NCI-H1436 (cell line): ENCODE measurements at places on chromosomes 7 and 10.
A peak's percentile ranks its signal among the peaks of the same experiment; 100 is the strongest.

DNA sequence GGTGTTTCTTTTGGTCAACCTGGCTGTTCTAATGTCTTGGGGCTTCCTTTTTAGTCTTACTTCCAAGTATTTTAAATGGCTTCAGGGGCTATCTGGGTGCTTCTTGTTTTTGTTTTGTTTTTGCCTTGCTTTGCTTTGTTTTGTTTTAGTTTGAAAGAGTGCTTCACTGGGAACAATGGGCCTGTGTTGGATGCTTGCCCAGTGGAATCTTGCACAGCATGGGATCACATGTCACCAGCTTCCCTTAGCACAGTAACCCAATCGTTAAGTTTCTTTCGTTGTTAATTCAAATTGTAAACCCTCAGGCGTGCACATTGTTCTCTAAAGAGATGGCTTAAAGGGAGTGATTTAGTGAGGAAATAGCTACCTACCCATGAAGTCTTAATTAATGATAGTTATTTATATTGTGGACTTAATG, 8.9 kb downstream of the COL17A1 start:
- DNase-seq = peak; percentile 72

- DNase-seq = no peak
Measured at GRCh38 chr7:101094376-101094775, 9.1 kb downstream of the TRIM56 start.

DNA sequence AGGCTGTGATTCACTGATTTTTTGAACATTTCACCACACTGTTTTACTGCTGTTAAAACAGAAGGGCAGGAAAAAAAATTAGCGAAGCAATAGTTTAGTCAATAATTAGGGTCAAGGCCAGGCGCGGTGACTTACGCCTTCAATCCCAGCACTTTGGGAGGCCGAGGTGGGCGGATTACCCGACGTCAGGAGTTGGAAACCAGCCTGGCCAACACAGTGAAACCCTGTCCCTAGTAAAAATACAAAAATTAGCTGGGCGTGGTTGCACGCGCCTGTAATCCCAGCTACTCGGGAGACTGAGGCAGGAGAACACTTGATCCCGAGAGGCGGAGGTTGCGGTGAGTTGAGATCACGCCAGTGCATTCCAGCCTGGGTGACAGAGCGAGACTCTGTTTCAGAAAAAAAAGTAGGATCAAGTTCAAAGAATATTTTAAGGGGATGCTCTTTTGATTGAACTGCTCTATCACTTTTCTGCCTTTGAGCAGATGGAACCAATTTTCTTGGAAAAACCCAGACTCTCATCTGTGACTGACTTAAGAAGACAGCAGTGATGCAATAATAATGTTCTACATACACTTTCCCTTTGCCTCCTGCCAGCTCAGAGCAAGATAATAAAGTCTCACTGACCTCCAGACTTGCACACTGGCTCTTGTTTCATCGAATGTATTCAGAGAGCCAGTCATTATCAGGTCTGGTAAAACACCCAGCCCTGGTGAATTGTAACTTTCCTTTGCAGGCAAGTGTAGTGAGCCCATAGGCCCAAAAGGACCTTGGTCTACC, 1.6 kb upstream of the PPA1 start:
- DNase-seq = no peak

DNA sequence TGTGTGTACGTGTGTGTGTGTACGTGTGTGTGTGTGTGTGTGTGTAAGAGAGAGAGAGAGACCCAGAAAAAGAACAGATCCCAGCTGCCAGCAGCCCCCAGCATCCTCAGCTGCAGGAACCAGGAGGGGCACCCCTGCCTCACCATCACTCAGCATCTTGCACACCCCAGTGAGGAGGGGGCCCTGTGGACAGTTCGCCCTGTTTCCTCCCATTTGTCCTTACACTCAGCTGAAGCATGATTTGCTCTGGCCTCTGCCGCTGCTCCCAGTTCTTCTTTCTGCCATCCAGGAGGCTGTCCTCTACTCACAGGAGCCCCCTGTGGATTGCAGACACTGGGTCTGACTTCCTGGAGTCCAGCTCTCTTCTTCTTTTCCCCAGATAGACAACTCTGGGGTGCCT, 9.7 kb downstream of the GPR26 start:
- DNase-seq = no peak

DNA sequence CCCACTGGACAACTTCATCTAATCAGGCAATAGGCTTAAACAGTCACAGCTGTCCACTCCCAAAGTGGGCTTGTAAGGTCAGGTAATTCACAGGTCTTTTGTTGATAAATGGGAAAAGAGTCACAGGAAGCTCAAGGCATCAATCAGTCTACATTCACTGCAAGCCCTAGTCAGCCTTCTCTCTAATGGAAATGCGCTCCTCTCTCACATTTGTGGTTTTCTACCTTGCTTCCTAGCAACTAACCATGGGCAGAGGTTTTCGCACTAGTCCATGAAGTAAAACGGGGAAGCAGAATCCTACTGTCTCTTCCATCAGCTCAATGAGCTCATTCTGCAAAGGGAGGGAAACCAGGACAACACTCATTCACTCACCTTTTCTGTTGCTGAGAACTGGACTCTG, 53.5 kb upstream of the APBB1IP start:
- no peak for DNase-seq

DNA sequence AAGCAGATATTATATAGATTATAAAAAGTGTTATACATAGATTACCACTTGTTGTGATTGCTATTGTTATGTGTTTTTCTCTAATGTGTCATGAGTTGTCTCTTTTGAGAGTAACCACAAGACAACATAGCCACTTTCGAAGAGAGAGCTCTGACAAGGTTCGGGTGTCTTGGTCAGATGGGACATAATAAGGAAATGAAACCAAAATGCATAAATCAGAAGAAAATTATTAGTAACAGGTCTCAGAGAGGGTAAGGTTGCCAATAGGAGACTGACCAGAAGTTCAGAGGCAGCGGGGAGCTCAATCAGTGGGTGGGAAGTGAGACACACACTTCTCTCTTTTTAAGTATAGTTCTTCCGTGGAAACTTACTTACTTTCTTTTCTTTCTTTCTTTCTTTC, 639.2 kb upstream of the POT1 start:
- no peak for DNase-seq

GRCh38 chr7:75729851-75730274, 8.9 kb downstream of the HIP1 start:
- no peak for DNase-seq

- no peak for DNase-seq
Measured at GRCh38 chr10:30238836-30239235, 110.2 kb downstream of the MTPAP start.

DNA sequence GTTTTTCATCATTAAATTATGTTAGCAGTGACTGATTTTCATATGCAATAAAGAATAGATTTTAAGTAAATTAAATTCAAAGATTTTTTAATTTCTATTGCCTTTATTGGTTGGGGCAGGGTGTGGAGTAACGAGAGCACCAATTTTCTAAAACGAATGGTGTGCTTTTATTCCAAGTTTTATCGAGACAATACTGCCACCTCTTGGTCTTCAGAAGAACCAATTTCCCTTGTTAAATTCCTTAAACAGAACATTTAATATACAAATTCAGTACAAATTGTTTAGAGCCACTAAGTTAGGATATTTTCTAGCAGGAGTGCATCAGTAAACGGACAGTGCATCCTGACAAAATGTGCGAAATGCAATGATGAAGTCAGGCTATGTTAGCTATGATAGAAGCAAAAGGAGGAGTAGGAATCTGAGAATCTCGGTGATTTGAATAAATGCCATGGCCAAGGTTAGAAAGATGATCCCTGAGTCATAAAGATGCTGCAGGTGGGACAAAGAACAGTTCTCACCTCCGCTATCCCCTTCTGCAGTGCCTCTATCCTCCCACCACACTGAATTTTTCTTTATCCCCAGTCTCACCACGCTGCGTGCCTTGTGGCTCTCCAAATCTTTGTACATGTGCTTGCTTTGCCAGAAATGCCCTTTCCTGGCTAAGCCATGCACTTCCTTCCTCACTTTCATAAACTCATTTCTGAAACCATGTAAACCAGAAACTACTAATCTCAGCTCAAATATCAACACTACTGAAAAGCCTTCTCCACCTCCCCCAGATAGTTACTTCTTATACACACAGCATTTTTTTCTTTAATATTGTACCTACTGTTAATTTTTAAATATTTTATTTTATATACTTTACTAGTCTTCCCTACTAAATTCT, 31.9 kb upstream of the AGBL3 start:
- peak; percentile 2 for DNase-seq

- DNase-seq = peak; percentile 2
Measured at GRCh38 chr7:101538596-101539459, 90.3 kb downstream of the MYL10 start.

DNA sequence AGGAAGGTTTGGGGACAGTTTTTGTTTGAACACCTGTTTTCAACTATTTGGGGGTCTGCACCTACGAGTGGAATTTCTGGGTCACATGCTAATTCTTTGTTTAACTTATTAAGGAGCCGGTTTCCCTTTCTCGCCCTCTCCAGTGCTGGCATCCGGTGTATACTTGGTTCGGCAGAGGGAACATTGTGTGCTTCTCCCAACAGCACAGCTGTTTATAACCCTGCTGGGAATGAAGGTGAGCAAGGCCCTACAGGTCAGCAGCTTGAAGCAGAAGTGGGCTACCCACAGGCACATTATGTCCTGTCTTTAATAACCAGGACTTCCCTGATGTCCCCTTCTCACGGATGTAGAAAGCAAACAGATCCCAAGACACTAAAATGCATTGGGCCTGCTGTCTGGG, 87.5 kb upstream of the PDCD4 start:
- DNase-seq = no peak

DNA sequence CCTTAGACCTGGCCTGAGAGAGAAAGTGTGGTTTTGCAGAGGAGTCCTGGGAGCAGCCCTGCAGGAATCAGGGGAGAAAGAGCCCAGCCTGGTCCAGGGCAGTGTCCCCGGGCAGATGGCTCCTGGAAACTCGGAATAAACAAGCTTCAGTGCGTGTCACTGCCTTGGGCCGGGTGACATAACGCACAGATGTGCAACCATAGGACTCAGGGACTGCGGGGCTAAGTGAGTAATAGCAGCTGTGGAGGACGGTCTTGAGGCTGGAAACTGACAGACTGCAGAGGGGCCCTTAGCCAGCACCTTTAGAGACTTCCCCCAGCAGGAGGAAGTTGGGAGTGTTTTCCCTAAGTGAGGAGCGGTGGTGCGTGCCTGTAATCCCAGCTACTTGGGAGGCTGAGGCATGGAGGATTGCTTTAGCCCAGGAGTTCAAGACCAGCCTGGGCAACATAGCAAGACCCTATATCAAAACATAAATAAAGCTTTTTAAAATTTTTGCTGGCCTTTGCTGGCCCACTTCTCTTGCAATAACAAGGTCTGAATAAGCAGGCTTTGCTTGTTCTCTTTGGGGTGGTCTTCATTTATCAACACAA, 5.3 kb upstream of the CLIP2 start:
- DNase-seq = no peak

DNA sequence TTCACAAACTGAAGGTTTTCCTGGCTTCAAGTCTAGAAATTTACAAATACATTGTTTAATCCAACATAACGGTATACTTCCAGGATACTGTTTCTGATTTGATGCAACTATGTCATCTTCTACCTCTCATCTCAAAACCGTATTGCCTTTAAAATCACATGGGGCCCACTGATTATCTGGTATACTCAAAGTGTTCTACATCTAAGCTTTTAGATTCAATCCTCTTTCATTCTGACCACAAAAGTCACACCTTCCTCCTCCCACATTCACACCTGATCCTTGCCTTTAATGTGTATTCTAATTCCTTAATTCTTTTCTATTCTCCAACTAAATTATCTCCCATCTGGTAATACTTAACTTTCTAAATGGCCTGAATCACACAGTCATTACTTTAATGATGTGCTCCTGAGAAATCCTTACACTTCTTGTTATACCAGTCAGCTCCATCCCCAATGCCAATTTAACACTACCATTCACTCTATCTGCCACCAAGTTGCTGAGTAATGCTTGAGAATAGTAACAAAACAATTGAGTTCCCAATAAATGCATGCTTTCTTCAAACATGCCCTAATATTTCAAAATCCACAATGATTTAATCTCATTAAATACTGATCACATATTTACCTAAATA, 13.0 kb downstream of the ATAD1 start:
- DNase-seq = no peak

DNA sequence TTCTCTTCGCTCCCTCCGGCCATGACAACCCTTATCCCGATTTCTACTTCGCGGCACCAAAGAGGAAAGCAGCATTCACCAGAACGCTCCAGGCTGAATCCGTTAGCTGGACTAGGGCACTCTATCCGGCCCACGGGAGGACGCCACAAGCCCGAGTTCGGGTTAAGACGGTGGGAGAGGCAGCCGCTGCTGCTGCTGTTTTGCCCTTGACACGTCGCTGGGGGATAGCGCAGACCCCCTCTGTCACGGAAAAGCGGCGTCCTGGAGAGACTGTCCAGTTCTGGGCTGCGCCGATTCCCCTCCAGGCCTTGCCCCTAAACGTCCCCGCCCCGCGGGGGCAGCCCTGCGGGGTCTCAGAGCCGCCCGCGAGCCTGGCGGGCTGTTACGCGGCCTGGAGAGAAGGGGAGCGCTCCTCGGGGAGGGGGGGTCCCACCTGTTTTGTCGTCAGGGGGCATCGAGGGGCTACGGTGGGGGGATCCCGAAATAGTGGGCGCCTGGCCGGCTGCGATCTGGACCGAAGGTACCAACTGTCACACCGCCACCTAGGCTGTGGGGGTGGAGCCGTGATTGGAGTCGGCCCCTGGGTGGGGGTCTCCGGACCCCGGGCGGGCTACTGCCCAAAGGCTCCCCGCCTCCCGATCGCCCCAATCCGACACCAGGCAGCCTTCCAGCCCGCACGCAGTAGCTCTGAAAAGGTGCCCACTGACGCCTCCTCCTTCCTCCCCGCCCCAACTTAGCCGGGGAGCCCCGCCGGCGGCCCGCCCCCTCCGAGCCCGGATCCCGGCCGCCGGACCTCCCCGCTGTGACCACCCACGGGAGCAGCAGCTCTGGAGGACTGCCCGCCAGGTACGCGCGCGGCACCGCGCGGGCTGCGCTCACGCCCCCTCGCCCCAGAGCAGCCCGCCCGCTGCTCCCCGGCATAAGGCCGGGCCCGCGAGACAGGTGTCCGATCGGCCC, 772 bp downstream of the SGMS1 start:
- DNase-seq = no peak

- no peak for DNase-seq
Measured at GRCh38 chr10:128898916-128899195, 568.2 kb upstream of the MGMT start.

DNA sequence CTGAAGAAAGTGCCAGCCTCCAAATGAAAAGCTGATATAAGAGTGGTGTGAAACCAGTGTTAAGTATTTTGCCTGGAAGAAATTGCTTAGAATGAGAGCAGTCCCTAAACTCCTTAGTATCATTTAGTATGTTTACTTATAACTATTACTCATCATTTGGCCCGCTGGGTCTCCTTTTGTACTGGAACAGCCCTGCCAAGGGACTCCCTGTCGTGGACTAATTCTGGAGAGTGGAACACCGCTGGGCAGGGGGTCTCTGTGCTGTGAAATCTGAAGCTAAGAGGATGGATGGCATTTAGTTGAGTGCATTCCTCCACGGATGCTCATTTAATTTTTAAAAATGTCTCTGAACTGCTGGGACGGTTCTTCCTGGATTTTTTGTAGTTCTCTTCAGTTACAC, 889.9 kb upstream of the C7orf33 start:
- DNase-seq = no peak

GRCh38 chr7:69429911-69430383, 168.3 kb upstream of the AUTS2 start:
- no peak for DNase-seq

- no peak for DNase-seq
Measured at GRCh38 chr7:128809363-128809762, 17.6 kb downstream of the CCDC136 start.
